Vagina (tissue), 2 donors: ENCODE measurements at places on chromosomes 11 and 22.
A peak's percentile ranks its signal among the peaks of the same experiment; 100 is the strongest.

DNA sequence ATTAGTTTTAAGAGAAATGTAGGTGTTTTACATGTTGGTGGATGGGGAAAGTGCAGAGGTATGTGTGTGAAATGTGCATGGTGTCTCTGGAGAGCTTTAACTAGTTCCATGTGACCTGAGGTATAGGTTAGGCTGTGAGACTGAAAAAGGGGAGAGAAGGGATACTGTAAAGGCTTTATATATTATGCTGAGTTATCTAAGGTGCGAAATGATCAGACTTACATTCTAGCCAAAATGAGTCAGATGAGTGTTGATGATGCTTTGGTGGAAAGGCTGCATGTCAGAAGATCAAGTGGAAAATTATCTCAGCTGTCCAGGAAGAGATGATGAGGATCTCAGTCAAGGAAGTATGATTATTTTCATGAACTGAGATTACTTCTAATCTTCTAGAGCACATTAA is 15.8 kb downstream of the ACAT1 start:
- DNase-seq, result no peak

DNA sequence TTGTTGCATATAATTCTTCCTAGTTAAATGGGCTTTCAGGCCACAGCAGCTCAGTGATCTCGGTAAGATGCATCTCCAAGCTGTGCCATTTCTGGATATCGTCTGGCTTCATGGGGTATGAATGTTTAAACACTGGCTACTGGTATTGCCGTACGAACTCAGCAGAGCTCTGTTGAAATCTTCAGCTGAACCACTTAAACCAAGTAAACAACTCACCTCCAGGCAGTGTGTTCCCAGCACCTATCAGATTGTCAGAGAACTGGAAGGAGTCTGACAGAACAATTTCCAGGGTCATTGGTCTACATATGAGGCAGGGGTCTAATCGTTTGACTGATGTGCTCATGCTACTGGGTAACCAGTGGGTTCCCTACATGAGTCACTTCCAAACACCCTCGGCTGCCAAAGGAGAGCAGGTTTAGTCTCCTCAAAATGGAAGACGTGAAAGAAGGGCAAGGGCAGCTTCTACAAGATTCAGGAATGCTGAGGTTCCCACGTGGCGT is 93.2 kb upstream of the BMAL1 start:
- DNase-seq, result no peak

- no peak for DNase-seq
Observed at GRCh38 chr22:42803389-42803788, 53.7 kb downstream of the ARFGAP3 start.

DNA sequence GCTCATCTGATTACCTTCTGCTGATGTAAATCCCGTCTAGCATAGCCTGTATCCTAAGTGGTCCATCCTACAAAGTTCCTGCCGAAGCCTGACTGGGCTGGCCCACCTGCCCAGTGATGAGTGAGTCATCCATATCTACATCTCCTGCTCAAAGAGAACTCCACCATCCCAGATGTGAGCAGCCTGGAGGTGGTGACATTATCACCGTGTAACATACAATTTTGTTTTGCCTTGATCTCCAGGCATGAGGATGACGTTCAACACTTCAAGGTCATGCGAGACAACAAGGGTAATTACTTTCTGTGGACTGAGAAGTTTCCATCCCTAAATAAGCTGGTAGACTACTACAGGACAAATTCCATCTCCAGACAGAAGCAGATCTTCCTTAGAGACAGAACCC is 5.6 kb downstream of the TMA7B start:
- no peak for DNase-seq

GRCh38 chr22:28629420-28630176 is 50.0 kb downstream of the TTC28 start:
- no peak for DNase-seq

GRCh38 chr11:126816645-126817044 is 183.9 kb downstream of the KIRREL3 start:
- DNase-seq, result no peak

GRCh38 chr11:73359930-73360742 is 16.1 kb upstream of the RELT start:
- no peak for DNase-seq

DNA sequence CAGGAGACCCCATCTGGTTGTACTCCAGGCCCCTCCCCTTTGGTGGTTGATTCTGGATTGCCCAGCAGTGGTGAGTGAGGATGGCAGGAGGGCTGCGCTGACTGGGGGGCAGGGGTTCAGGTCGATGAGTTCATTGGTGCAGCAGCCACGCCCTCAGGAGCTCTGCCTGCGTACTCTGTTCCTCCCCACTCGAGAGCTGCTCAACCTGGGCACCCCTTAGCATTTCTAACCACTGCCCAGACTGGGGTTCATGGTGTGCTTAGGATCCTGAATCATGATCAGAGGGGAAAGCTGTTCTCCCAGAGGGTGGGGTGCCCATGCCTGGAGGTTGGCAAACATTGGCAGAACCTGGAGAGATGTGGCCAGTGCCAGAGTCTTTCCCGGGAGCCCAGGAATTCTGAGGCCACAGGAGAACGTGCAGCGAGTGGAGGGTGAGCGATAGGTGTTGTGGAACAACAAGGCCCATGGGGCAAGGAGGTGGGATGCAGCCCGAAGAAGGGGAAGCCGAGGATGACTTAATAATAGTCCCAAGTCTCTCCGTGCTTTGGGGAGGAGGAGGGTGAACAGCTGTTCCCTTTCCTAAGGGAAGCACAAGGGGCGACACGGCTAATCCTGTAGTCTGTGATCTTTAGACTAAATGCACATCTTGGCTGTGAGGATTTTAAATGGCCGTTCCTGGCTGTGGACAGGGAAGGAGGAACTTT is 75.5 kb downstream of the SCN3B start:
- no peak for DNase-seq

DNA sequence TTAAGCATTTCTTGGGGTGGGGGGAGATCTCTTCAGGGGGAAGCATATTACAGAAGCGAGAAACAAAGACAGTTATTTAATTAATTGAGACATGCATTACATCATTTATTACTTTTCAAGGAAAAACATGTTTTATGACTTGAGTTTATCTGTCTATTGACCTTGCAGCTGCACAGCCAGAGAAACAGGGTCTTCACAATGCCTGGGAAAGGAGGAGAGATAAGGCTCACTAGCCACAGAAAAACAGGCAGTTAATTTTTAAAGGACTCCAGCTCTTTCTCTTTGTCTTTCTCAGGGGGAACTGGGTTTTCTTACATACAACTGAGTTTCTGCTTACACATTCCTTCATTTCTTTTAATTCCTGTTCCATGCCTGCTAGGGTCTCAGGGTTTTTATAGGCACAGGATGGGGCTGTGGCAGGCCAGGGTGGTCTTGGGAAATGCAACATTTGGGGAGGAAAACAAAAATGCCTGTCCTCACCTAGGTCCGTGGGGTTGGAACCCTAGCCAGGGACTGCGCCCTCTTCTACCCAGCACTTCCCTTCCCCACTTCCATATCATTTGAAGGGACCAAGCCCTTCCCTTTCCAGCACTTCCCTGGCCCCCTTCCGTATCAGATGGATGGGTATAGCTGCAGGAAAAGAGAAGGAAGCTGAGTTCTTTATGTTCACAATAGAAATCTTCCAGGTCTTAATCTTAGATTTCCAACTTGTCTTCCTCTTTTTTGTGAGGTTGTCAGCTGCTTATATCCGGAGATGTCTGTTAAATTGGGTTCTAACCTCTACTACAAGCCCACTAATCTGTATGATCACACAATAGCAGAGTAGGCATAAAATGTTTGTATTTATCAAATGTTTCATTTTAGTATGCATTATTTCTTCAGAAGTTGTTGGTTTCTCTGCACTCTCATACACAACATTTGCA is 38.3 kb downstream of the BIRC2 start:
- no peak for DNase-seq

GRCh38 chr22:49599691-49600455 is 227.8 kb downstream of the BRD1 start:
- DNase-seq, result no peak

- no peak for DNase-seq
Observed at GRCh38 chr11:73141309-73142127, 600 bp downstream of the FCHSD2 start.

DNA sequence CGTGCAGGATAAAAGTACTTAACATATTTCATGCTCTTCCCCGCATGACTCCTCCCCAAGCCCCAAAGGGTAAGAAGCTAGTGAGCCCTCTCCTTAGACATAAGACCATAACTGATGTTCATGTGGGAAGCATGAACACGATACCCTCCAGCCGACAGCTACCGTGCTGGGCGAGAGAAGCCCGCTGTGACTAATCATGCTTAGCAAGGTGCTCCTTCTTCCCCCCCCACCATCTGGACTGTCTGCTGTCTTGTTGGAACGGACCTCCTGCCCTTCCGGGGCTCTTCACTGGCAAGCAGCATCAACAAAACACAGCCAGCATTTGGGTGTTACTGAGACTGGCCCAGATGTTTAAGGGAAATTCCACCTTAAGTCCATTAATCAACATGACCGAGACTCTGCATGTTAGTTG is 200.6 kb downstream of the DBX1 start:
- DNase-seq, result no peak

DNA sequence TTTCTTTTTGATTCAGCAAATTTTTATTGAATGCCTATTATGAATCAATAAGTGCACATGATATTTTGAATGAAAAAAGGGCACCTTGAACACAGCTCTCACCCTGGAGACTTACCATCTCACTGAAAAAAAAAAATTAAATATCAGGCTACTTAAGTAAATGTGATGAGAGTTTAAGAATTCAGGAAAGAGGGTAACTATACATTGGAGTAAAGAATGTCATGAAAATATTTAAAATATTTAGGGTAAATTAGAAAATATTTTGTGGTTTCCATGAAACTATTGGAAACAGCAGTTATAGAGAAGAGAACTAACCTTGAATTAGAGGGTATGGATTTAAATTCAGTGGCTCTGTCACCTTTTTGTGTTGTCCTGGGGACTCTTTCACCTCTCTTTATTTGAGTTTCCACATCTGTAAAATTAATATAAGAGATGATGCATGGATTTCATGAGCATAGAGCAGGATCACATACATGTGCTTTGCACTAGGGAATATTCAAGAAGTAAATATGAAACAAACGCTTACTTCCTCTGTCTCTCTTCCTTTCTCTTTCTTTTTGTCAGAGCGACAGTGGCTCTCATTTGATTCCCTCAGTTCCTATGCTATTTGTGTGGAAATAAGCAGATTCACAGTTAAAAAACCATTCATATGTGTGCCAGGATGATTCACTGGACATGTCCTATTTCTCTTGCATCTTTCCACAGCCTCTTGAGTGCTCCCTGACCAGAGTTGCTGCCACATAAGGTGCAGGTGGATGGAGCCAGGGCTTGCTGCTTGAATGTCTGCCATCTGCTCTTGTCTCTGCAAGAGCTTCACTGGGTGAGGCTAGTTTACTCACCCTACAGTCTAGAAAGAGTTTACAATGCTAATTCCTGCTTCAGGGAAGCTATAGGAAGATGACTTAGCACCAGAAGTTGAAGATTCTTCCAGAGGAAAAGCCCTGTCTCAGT is 533.1 kb downstream of the ETS1 start:
- DNase-seq, result no peak

DNA sequence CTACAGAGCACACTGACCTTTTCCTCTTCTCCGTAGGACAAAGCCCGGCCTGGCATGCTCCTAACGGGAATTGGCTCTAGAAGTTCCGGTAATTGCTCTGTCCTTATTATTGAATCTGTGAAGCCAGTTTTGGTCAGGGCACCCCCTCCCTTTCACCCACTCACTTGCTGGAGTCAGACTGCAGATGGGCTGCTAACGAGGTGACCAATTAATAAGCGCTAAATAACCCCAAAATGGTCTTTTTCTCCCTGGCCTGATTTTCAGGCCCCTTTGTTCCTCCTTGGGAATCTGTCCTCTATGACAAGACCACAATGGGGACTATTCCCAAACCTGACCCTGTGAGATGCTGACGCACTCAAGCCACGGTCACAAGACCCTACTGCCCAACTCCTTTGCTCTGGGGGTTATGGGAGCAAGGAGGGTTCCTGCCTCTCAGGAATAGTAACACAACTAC is 610.0 kb upstream of the CADM1 start:
- DNase-seq, result peak; percentile 55

DNA sequence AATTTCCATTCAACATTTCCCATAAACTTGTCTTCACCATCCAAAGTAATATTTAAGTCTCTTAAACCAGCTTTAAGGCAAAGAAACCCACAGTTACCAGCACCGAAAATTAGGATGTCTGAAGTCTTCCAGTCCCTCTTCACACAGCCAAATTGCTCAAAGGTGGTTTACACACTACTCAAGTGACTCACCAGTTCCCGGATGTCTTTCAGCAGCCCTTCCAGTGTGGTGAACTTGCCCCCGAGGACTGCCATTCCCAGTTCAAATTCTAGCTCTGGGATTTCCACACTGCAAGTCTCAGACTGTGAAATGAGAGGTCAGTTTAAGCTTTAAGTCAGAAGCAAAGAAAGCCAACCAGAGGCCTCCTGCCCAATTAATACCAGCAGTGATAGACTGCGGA is 5.1 kb downstream of the ZPR1 start:
- DNase-seq, result no peak

DNA sequence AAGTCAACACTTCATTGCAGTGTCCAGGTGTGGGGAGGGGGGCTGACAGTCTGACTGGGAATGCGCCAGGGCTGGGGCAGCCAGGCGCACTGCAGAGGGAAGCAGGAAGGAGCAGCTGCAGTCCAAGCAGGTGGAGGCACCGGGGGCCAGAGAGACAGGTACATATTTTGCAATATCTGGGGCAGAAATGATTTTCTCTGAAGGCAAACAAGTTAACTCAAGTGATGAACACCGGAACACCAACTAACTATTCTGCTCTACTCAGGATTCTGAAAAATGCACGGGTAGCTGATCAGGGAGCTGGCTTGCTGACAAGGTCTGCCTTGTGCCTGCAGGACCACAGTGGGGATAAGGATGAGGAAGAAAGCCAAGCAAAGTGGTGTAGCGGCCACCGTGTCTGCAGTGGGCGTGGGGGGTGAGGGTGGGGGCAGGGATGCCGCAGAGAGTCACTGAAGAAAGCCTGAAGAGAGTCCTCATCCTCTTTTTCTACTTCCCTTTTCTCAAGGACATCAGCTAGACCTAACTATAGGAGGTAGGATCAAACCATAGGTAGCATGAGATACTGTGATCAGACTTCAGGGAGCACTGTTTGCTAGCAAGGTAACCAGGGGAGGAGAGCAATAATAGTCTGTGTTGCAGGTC is 83.4 kb downstream of the SCN3B start:
- no peak for DNase-seq

DNA sequence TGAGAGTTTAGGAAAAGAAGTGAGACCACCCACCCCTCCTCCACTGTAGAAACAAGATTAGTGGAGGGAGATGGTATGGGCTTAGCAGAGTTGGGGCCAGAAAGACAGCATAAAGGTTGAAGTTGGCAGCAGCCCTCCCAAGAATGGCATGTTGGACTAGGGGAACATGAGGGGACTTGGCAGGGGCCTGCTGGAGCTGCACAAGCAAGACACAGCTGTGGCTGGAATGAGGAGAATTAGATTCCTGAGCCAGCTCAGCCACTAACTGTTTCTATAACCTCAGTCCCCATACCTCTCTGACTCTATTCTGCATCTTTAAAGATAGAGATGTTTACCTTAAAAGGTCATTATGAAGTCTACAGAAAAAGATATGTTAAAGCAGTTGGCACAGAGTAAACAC is 13.2 kb downstream of the MAP6 start:
- DNase-seq, result no peak
